Coronary artery (tissue), 2 donors: ENCODE measurements at places on chromosomes 5 and 9.

- no peak for DNase-seq
Measured at GRCh38 chr9:124652203-124652602, 118.9 kb downstream of the NR6A1 start.

- DNase-seq = no peak
Measured at GRCh38 chr5:79416499-79416898, 97.4 kb downstream of the HOMER1 start.

DNA sequence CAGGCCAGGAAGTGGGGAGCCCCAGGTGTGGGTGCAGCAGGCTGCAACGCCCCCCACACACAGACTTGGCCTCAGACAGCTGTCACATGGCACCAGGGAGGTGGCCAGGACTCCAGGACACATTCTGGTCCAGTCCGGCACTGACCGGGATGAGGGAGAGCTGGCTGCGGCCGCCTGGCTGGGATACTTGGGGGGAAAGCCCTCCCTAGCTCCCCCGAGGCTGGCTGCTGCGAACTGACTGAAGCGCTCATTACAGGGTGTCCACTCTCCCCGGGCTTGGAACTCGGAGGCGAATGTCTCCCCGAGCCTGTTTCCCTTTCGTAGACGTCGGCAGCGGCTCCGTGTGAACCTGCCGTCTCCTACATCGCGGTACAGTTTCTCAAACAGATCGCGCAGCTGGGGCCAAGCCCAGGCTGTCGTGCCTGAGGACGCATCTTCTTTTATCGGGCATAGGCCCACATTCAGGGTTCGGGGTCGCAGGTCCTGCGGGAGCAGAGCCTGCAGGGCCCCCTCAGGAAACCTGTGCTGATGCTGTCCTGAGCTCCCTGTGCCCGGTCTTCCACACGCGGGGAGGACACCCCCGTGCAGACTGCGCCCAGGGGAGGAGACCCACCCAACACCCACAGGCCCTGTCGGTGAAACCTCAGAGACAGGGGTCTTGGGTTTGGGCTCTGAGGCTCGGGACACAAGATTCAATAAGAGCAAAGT is 19.8 kb downstream of the NACC2 start:
- DNase-seq = no peak

- no peak for DNase-seq
Measured at GRCh38 chr9:18427691-18428090, 46.3 kb upstream of the ADAMTSL1 start.

DNA sequence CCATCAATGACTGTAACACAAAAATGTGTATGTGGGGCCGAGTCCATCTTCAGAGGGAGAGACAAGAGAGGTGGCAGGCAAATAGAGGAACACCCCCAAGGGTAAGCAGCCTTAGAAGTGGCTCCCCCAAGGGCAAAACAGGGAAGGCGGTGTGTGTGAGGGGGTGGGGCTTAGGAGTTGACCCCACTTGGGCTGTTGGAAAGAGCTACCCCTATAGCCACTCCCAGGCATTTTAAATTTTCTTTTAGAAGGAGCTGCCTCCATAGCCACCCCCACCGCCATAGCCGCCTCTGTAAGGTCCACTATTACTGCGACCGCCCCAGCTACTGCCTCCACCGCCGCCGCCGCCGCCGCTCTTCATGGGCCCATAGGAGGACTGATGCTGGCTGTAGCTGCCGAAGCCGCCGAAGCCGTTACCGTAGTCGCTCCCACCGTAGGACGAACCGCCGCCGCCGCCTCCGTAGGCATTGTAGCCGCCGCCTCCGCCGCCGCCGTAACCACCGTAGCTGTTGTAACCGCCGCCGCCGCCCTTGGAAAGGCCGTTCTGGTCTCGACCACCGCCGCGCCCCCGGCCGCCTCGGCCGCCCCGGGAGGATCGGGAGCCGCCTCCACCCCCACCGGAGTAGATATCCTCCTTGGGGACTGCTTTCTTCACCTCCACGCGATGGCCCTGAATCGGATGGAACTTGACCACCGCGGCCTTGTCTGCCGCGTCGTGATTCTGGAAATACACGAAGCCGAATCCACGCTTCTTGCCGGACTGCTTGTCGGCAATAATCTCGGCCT is 1.1 kb downstream of the HNRNPA0 start:
- peak; percentile 75 for DNase-seq

DNA sequence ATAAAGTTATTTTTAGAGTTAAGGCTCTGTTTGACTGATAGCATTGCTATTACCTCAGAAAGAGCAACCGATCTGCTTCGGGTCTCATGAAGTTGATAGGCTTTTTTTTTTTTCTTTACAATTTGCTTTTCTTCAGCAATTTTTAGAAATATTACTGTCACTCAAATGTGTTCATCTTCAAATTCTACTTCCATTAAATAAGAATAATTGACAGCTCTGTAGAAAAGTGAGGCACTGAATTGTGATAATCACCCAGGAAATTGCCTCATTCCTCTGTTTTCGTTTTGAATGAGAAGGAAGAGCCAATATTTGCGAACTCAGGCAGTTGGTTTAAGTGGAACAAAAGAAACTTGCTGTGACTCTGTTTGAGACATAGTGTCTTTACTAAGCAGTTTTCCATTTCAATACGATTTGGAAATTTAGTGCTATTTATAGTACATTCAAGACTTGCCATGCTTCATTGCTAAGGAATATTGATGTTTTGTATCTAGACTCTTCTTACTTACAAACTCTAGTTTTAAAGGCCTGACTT is 700.5 kb upstream of the CDH10 start:
- DNase-seq = no peak

DNA sequence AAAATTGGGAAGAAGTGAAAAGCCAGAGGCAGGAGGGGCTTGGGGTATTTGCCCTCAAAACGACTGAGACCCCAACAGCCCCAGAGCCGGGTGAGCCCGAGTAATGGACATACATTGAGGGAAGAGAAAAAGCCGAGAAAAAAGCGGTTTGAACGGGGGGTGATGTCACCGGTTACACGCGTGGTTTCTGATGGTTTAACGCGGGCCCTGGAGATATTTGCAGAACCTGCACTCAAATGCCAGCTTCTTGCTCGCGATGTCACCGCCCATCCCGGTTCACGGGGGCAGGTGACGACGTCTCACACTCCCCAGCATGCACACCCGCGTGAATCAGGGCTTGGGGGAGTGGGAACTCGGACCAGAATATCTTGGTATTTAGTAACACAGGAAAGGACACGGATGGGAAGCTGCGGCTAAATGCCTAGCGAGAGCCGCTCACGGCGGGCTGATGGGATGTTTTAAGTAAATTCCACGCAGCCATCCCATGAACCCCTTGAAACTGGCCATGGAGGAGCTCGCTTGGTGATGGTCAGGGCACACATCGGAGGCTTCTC is 102.0 kb upstream of the RAPGEF1 start:
- no peak for DNase-seq

DNA sequence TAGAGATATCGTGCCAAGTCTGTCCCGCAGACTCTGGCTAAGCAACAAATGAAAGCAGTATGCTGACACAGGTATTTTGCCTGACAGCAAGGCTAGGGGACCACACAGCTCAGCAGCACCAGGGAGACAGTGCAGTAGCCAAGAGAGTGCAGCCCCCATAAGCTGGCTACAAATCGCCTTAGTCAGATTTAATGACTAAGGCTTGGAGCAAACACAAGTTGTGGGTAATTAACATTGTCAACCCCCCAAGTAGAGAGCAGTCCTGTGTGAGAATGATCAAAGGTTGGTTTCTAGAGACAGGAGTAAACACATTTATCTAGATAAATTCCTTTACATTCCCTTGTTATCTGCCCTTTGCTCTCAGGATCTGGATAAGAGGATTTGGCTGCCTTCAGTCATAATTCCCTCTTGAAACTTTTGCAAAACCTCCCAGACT is 1434.5 kb upstream of the CDH6 start:
- DNase-seq = no peak

- DNase-seq = no peak
Measured at GRCh38 chr5:78041805-78042204, 252.7 kb downstream of the AP3B1 start.

- no peak for DNase-seq
Measured at GRCh38 chr5:63233911-63234310, 655.3 kb downstream of the LRRC70 start.

GRCh38 chr5:141369994-141370848 is at the start of gene PCDHGB3:
TSS of gene PCDHGB3 (plus strand) at chr5:141370242. CDS start at chr5:141370395, 153 bp downstream.
- DNase-seq = no peak

DNA sequence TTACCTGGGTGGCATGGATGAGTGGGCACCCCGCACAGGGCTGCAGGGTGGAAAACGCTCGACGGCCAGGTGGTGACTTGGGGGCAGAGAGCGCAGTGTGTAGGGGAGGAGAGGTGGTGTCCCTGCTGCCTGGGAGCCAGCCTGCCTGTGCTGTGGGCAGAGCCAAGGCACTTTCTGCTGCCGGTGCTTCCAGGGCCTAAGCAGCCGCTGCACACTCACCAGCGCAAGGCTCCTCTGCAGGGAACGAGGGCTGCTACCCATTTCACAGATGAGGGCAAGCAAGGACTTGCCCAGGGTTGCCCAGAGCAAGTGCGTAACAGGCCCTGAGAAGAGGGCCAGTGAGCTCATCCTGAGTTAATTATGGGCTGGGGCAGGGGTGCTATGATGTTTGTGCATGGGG is 62.5 kb downstream of the CRB2 start:
- DNase-seq = no peak

GRCh38 chr9:29865764-29866313 is 2292.6 kb upstream of the C9orf72 start:
- DNase-seq = no peak

- DNase-seq = no peak
Measured at GRCh38 chr9:36548454-36548853, 24.2 kb upstream of the MELK start.

DNA sequence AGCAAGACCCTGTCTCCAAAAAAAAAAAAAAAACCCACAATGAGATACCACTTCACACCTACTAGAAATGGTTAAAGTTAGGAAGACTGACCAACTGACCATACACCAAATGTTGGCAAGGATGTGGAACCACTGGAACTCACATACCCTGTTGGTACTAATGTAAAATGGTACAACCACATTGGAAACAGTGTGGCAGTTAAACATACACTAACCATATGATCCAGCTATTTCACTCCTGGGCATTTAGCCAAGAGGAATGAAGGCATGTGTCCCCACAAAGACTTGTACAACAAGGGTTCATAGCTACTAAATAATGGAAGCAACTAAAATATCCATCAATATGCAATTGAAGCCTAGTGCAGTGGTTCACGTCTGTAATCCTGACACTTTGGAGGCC is 21.3 kb downstream of the NAIF1 start:
- no peak for DNase-seq

- DNase-seq = no peak
Measured at GRCh38 chr9:2320114-2320513, 301.5 kb upstream of the VLDLR start.

DNA sequence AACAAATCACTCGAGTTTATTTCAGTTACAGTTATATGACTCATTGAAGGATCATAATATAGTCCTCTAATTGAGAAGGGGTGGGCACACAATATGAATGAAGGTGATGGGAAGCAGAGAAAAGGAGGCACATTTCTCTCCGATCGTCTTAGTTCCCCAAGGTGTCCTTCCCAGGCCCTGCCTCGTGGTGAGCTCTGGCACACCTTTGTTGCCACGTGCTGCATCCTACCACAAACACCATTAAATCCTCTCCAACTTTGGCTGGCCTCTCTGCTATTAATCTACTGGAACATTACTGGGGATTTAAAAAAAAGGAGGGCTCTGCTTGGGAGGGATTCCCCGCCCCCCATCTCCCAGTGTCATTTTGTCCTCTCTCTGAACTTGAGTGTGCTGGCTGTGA is 42.9 kb downstream of the CDH6 start:
- no peak for DNase-seq

DNA sequence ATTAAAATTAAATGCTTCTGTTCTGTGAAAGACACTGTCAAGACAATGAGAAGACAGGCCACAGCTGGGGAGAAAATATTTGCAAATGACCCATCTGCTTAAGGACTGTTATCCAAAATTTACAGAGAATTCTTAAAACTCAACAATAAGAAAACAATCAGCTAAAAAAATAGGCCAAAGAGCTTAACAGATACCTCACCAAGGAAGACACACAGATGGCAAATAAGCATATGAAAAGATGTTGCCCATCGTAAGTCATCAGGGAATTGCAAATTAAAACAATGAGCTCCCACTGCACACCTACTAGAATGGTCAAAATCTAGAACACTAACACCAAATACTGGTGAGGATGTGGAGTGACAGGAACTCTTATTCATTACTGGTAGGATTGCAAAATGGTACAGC is 10.3 kb downstream of the WNK2 start:
- no peak for DNase-seq

DNA sequence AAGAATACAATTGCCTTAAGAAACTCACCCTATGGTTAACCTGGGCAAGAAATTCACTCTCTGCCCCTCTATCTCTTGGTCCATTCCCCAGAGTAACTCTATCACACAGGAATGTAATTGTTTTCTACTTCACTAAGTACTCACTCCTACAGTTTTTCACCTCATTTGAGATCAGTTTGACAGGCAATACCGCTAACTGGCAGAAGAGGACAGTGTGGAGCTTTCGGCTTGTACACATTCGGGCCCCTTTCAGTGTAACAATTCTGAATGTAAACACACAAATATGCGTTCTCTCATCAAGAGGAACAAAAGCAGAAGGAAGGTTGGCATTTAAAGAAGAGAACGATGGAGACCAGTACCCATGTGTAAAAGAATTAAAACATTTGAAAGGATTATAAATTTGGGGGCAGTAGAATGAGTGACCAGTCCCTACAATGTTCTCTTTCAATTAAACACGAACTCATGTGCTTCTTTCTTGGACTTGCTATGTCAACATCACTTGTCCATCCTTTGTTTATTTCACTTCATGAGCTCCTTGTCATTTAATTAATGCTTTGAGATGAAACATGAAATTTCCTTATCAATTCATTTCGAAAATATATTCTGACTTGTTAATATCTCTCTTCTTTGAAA is 188.5 kb upstream of the GRAMD2B start:
- no peak for DNase-seq

DNA sequence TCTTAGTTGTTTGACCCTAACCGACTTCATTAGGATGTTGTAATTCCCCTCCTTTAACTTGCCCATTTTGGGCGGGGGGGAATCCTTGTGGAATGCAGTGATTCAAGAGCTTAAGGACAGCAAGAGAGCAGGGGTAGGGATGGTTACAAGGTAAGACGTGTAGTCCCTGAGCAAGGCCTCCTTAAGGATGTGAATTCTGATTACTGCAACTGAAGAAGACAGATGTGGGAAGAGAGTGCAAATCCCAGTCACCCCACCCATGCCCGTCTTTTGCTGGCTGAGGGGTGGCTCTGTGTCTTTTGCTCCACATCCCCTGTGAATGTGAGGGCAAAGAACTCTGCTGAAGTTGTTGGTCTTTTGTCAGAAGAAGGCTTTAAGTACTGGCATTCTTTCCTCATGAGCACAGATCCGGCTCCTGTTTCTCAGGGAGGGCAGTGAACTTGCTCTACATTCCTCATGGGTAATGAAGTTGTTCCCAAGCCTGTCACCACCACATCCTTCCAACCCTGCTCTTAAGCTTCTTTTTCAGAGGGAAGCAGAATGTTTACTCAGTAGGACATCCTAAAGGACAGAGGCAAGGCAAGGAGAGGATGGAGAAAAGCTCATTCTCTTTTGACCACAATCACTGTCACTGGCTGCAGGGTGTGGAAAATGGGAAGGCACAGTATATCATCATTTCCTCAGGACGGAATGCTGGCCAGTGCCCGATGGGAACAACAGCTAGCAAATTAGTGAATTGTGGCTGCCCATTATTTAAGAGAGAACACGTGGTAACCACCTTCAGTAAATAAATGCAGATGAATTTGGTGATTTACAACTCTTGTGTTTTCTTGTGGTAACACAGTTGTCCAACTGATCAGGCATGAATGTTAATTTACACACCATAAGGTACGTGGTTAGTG is 61.5 kb downstream of the RAI14 start:
- no peak for DNase-seq
